ENCODE measurements at places on chromosomes 12 and 14. TPM values are rescaled to one million over a fixed set of nuclear protein-coding genes. Genes with fewer than 3 reads are reported as not detected.

- H3K4me1 ChIP-seq = peaks cover 12% of the 10 kb centered on the region
- DNase-seq = no peak
- peak overlapping the region; percentile 88 for H3K4me3 ChIP-seq
- peak overlapping the region; percentile 96 for H3K27ac ChIP-seq
- no peaks in the 10 kb centered on the region for H3K27me3 ChIP-seq
Observed at GRCh38 chr12:14367040-14367661, 1.7 kb downstream of the ATF7IP start.

DNA sequence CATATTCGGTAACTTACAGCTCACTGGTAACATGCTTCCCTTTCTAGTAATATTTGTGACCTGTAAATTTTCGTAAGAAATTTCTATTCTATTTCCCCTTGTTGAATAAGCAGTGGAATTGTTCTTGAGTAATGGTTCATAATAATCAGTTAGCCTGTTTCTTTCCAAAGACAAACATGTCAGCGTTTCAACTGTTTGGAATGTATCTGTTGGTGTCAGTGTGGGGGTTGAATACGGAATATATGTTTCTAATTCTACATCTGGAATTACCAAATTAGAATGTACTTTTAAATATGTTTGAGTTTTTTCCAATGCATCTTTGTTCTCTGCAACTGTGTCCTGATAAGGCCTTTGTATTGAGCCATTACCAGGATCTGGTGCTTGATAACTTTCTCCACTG, 2.0 kb downstream of the BBS10 start:
- peaks cover 51% of the 10 kb centered on the region for H3K4me1 ChIP-seq
- peak overlapping the region; percentile 83 for H3K27ac ChIP-seq
- no peak overlapping the region for H3K4me3 ChIP-seq
- H3K27me3 ChIP-seq = no peaks in the 10 kb centered on the region
- no peaks in the 10 kb centered on the region for H3K36me3 ChIP-seq
- no peak for DNase-seq

DNA sequence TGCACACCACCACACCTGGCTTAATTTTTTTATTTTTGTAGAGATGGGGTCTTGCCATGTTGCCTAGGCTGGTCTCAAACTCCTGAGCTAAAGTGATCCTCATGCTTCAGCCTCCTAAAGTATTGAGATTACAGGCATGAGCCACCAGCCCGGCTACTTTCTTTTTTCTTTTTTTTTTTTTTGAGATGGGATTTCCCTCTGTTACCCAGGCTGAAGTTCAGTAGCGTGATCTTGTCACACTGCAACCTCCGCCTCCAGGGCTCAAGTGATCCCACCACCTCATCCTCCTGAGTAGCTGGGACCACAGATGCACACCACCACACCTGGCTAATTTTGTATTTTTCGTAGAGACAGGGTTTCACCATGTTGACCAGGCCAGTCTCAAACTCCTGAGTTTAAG, 51.1 kb downstream of the LIMA1 start:
- DNase-seq = no peak
- H3K27me3 ChIP-seq = no peaks in the 10 kb centered on the region
- no peak overlapping the region for H3K27ac ChIP-seq
- no peak overlapping the region for H3K4me3 ChIP-seq
- H3K36me3 ChIP-seq = no peaks in the 10 kb centered on the region
- no peaks in the 10 kb centered on the region for H3K4me1 ChIP-seq

DNA sequence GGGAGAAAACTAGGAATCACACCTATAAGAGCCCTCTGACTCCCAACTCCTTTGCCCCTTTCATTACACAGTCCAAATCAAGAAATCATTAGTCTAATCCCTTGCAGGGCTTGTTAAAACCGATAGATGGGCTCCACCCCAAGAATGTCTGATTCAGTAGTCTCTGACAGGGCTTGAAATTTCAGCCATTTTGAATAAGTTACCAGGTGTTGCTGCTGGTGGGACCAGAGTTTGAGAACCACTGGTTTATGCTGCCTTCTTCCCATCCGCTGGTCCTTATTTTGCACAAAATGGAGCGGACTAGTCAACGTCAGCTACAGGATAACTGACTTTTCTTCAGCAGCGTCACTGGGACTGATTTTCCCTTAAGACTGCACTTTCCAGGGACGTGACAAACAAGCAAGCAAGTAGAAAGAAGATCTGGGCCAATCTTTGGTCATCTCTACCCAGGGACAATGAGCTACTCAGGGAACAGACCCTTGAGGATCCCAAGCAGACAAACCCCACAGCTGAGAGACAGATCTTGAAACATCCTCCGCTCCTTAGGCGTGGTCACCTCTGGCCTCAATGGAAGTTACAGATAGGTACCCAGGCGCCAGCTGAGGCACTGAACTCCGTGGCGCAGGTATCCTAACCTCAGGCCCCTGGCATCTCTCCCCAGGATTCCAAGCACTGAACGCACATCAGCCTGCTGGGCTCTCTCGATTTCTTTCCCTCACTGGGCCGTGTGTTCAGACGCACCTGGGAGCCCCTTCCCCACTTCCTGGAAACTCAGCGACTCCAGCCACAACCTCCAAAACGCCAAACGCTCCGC, 900 bp downstream of the KCTD10 start:
- peak overlapping the region; percentile 89 for H3K4me3 ChIP-seq
- no peaks in the 10 kb centered on the region for H3K27me3 ChIP-seq
- peak overlapping the region; percentile 98 for H3K27ac ChIP-seq

DNA sequence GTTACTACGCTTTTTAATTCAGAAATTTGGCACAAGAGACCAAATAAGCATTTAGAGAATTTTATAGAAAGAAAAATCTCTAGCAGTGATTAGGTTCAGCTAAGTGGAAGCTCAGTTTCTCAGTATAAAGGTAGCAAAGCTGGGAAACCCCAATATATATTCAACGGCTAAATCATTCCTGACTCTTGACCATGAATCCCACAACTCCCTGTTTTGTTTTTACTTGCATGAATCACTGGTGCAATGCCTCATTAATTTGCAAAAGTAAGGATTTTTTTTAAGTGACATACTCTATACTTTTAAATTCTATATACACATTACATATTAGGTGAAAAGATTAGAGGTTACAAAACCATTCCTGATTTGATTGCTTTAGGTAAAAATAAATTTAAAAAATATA, 74.3 kb upstream of the PLEKHG7 start:
- H3K4me3 ChIP-seq = no peak overlapping the region
- no peaks in the 10 kb centered on the region for H3K27me3 ChIP-seq
- DNase-seq = no peak
- H3K27ac ChIP-seq = no peak overlapping the region
- H3K36me3 ChIP-seq = no peaks in the 10 kb centered on the region

NELL2 gene
- total RNA-seq = not detected

- no peaks in the 10 kb centered on the region for H3K27me3 ChIP-seq
- no peaks in the 10 kb centered on the region for H3K4me1 ChIP-seq
- H3K36me3 ChIP-seq = no peaks in the 10 kb centered on the region
Observed at GRCh38 chr12:2844786-2845185, 10.0 kb upstream of the NRIP2 start.

KRT75 gene
- not detected for total RNA-seq

LIN7A gene
- 1.7 TPM for total RNA-seq

DNA sequence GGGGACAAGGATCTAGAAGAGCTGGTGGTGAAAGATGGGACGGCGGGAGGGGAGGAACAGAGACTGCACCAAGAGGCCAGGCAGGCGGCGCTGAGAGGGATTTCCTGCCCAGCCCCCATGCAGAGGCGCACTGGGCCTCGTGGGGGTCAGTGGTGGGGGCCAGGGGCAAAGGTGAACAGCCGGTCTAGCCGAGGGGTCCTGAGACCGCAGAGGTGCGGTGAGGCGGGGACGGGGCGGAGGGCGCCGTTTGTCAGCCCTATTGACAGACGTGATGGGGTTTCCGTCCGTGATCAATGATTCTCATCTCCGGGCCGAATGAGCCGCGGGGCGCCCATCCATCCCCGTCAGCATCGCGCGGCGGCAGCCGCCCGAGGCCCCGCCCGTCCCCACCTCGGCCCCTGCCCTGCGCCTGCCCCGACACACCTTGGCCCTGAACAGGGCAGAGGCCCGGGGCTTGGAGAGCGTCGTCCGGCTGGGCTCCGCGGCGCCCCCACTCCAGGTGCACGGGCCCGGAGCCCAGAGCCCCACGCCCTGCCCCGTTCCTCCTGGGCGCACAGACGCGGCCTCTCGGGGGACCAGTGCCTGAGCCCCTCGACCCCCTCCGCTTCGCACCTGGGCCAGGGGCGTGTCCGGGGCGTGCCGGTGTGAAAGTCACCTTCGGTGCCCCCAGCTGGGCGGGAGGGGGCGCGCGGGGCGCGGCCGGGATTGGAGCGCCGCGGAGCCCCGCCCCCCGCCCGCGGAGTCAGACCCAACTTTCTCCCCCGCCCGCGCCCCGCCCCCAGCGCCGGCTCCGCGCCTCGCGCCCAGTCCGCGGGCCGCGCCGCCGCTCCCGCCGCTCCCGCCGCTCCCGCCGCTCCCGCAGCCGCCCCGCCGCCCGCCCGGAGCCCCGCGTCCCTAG, at the start of gene NXPH4:
TSS of gene NXPH4 (plus strand) at position 781 of the 898 bp plus-strand sequence. CDS start 176 bp downstream, outside the sequence.
- H3K4me1 ChIP-seq = peaks cover 6% of the 10 kb centered on the region
- no peak for DNase-seq
- no peaks in the 10 kb centered on the region for H3K36me3 ChIP-seq
- peak within 1 kb of the TSS; percentile 53 for H3K4me3 ChIP-seq

DNA sequence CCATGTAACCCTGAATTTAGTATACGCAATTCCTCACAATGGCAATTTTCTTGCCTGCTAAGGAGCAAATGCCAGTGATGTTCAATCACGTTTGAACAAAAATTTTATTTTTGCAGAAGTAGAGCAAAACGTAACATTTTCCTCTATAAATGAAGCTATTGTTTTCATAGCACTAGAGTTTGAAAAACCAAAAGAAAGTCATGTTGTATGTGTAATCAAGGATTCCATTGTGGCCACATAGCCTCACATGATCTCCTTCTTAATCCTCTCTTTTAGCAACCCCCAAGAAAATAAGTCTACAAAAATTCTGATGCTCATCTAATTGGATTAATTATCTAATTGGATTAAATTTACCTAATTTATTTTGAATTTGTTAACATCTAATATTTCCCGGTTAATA, 1217.4 kb upstream of the FLRT2 start:
- H3K27ac ChIP-seq = no peak overlapping the region
- no peak for DNase-seq
- no peaks in the 10 kb centered on the region for H3K27me3 ChIP-seq
- H3K4me1 ChIP-seq = no peaks in the 10 kb centered on the region
- no peak overlapping the region for H3K4me3 ChIP-seq
- no peaks in the 10 kb centered on the region for H3K36me3 ChIP-seq

DNA sequence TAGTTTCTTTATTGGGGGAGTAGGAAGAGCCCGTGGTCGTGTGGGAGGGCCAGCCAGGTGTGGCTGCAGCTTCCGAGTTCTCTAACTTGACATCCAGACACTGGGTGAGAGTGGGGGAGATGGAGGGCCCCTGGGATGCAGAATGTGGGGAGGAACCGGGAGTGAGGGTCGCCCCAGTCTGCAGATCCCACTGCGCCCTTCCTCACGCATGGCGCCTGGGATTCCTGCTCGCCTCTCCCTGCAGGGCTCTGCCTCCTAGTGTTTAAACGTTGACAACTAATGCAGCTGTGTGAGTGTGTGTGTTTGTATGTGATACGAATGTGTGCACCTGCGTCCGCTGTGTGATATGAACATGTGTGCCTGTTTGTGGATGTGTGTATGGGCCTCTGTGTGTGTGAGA, 34.6 kb downstream of the FZD10 start:
- H3K4me3 ChIP-seq = no peak overlapping the region
- H3K27ac ChIP-seq = no peak overlapping the region
- no peaks in the 10 kb centered on the region for H3K27me3 ChIP-seq
- no peaks in the 10 kb centered on the region for H3K36me3 ChIP-seq

GRCh38 chr14:99205086-99205688, 66.8 kb downstream of the BCL11B start:
- no peak overlapping the region for H3K4me3 ChIP-seq
- H3K4me1 ChIP-seq = peaks cover 8% of the 10 kb centered on the region
- H3K27me3 ChIP-seq = no peaks in the 10 kb centered on the region
- no peak overlapping the region for H3K27ac ChIP-seq
- DNase-seq = no peak
- H3K36me3 ChIP-seq = no peaks in the 10 kb centered on the region

GRCh38 chr12:55743406-55744339, 751 bp downstream of the GDF11 start:
- peak overlapping the region; percentile 1 for H3K27ac ChIP-seq
- DNase-seq = no peak
- no peaks in the 10 kb centered on the region for H3K27me3 ChIP-seq
- peak overlapping the region; percentile 63 for H3K4me3 ChIP-seq

DNA sequence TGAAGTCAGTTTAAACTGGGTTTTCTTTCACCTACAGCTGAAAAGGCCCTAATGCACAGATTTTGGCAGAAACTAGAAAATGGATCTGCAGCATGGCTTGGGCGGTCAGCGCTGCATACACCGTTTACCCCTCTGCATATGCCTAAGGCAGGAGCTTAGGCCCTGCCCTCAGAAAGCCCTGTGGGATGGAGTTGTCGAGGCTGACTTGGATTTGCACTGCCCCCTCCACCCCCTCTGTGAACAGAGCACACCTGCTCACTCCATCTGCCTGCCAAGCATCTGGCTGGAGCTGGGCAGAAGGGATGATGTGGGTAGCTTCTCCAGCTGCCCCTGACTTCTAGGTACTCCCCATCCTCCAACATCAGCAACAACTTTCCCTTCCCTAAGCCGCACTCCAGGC, 41.9 kb downstream of the TTC7B start:
- no peak overlapping the region for H3K27ac ChIP-seq
- H3K4me1 ChIP-seq = no peaks in the 10 kb centered on the region
- H3K4me3 ChIP-seq = no peak overlapping the region
- no peaks in the 10 kb centered on the region for H3K27me3 ChIP-seq
- H3K36me3 ChIP-seq = peaks cover 20% of the 10 kb centered on the region
- DNase-seq = no peak

GRCh38 chr12:92601680-92602079, 101.1 kb upstream of the PLEKHG7 start:
- no peak for DNase-seq
- H3K36me3 ChIP-seq = no peaks in the 10 kb centered on the region
- no peak overlapping the region for H3K27ac ChIP-seq
- H3K4me1 ChIP-seq = no peaks in the 10 kb centered on the region
- H3K27me3 ChIP-seq = no peaks in the 10 kb centered on the region

GRCh38 chr14:30210630-30211029, 283.0 kb upstream of the PRKD1 start:
- H3K27ac ChIP-seq = no peak overlapping the region
- DNase-seq = no peak
- no peaks in the 10 kb centered on the region for H3K4me1 ChIP-seq
- H3K4me3 ChIP-seq = no peak overlapping the region
- no peaks in the 10 kb centered on the region for H3K36me3 ChIP-seq
- no peaks in the 10 kb centered on the region for H3K27me3 ChIP-seq

DNA sequence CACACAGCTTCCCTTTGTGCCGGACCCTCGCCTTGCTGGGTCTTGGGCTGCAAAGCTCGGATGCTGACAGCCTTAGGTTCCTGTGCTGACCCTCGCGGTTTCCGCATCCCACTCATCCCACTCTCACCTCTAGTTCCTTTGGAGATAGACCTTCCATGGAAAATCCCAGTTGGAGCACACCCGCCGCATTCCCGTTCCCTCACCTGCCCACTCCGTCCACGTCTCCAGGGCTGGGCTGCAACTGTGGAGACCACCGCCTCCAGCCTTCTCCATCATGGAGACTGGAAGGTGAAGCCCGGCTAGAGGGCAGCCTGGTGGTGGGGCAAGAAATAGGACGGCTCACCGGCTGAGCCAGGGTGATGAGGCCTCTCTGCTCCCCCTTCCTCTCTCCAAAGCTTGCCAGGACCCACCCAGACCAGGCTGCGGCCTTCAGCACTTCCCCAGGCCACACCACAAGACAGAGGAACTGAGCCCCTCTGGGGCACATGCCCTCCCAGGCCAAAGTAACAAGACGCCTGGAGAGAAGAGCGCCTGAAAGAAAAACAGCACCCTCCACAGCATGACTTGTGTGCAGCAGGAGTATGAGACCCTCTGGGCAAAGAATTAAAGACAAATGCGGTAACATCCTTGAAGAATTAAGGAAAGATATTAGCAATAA, 15.0 kb downstream of the TMEM121 start:
- no peak overlapping the region for H3K27ac ChIP-seq
- H3K27me3 ChIP-seq = peaks cover 23% of the 10 kb centered on the region
- H3K4me3 ChIP-seq = no peak overlapping the region
- no peaks in the 10 kb centered on the region for H3K36me3 ChIP-seq
- no peaks in the 10 kb centered on the region for H3K4me1 ChIP-seq

ASCL1 gene
- total RNA-seq = not detected

All from gastrocnemius medialis (tissue), 4 donors.